ENCODE measurements at places on chromosomes 2 and 18. TPM values are rescaled to one million over a fixed set of nuclear protein-coding genes. Genes with fewer than 3 reads are reported as not detected.

- no peak overlapping the region for H3K27ac ChIP-seq
- H3K36me3 ChIP-seq: no peaks in the 10 kb centered on the region
- H3K27me3 ChIP-seq: no peaks in the 10 kb centered on the region
- H3K4me3 ChIP-seq: no peak overlapping the region
Observed at GRCh38 chr2:64607381-64608304, 46.1 kb downstream of the SERTAD2 start.

The TTR gene
- total RNA-seq: 1.2 TPM

The ANKRD62 gene
- not detected for total RNA-seq

DNA sequence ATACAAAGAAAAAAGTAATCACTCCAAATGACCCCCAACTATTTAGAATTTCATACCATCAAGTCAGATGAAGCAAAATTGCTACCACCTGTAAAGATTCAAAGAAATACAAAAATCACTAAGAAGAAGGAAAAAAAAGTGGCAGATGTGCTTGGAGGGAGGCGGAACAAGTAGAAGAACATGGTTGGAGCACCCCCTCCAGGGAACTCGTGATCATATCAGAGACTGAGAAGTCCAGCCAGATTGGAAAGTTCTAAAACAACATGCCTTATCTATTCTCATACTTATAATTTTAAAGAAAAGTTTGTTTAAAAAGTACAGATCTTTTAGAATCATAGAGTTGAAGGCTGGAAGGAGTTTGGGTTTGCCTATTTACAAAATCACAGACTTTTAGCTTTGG, 113.4 kb upstream of the CYP26B1 start:
- no peak overlapping the region for H3K27ac ChIP-seq
- H3K4me3 ChIP-seq: no peak overlapping the region
- no peaks in the 10 kb centered on the region for H3K4me1 ChIP-seq
- H3K36me3 ChIP-seq: no peaks in the 10 kb centered on the region
- no peak for DNase-seq

DNA sequence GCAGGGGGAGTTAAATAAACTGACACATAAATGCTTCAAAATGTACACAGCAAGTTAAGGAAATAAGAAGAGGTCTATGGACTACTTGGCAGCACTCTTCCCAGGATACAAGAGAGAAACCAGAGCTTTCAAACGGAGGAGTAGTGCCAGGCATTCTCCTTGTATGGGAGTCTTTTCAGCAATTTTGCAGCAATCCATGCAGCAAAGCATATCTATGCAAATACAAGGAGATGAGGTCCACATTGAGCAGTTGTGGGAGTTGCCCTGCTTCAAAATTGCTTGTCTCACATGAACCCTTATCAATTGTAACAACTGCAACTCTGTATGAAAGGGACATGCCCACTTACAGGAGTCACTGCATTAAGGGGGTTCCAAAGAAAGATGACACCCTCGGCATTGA, 37.8 kb downstream of the SCN9A start:
- no peak overlapping the region for H3K4me3 ChIP-seq
- no peak for DNase-seq
- no peaks in the 10 kb centered on the region for H3K4me1 ChIP-seq
- H3K27ac ChIP-seq: no peak overlapping the region
- no peaks in the 10 kb centered on the region for H3K36me3 ChIP-seq

GRCh38 chr2:19607931-19608771, 249.7 kb upstream of the OSR1 start:
- no peaks in the 10 kb centered on the region for H3K36me3 ChIP-seq
- no peaks in the 10 kb centered on the region for H3K4me1 ChIP-seq
- H3K4me3 ChIP-seq: no peak overlapping the region

DNA sequence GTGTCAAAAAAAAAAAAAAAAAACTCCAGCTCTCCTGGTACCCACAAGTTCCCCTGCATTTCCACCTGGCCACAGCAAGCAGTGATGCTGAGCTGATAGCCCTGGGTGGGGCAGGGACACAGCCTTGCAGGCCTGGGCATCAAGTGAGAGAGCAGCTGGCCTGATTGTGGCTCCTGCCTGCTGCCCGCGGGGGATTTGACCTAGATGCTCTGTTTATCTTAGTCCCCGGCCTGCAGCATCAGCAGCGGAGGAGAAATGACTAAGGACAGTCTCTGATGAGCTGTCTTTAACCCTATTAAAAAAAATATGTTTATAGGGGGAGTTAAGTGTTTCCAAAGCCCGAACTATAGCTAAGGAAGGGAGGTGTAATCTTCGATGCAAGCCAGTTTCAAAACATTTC, 102.6 kb downstream of the MTCL1 start:
- DNase-seq: no peak
- no peaks in the 10 kb centered on the region for H3K36me3 ChIP-seq
- no peaks in the 10 kb centered on the region for H3K27me3 ChIP-seq
- no peak overlapping the region for H3K4me3 ChIP-seq
- H3K4me1 ChIP-seq: peaks cover 6% of the 10 kb centered on the region
